ENCODE measurements at places on chromosomes 5 and 9.

DNA sequence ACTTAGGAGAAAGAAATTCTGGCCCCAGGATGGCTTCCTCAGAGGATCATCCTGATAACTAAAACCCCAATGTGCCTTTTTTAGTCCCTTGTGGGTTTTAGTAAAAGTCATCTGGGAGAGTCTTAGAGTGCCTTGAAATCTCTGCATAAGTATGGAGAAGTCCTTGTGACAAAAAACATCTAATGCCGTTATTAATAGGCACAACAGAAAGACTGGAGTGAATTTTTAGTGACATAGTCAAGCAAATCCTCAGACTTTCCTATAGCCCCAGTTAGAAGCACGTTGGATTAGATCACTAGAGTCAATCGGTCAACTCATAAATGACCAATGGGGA, 108.2 kb upstream of the MPDZ start:
- DNase-seq, result no peak

DNA sequence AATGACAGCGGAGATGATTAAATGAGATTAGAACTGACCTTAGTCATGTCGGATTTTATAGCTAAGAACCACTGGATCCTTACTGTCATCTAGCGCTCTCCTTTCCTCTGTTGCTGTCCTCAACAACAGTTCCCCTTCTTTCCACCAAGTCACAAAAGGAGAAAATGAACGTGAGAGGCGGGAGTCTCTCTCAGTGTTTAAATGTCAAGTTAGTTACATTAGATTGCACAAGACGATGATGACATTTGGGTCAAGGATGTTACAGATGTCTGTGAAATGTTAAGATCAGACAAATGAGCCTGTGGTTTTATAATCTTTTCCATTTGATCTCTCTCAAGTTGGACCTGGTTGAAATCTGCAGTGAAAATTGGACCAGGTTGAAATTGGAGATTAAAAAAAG, 53.5 kb downstream of the FBXO38 start:
- DNase-seq, result no peak

DNA sequence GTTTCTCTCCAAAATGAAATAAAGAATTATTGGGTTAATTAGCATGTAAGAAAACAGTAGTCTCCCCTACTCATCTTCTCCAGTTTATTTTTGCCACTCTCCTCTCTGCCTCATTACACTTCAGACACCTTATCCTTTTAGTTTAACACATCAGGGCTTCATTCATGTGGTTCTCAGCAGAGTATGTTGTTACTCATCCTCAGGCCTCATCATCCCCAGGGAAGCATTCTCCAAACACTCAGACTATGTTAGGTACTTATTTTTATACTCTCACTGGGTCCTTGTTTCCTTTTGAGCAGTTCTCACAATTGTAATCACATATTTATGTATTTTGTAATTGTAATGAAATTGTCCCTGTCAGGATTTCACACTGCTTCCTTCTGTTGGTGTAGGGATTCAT, 470.5 kb downstream of the PDE4D start:
- DNase-seq, result no peak

DNA sequence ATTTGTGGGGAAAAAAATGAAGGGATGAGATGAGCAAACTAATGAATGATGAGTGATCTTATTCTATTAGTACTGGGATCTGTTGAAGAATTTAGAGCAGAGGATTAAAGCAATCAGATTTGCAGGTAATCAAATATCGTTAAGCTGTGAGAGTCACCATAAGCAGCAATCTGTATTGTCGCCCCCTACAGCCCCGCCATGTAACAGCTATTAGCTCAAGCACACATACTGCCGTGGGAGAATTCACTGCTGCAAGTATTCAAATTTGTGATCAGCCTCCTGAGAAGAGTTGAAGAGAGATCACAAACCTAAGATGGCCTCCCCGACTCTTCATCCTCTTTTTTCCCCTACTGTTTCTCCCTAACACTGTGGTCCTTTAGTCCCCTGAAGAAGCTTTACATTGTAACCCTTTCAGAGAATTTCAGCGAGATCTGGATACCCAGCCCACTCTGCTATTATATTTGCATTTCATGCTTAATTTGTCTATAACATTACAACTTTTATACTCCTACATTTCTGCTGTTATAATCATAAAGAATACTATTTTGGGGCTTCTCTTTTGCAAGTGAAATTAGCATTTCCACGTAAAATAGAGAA, 28.5 kb upstream of the PHF24 start:
- DNase-seq, result peak; percentile 16

GRCh38 chr5:89444088-89444487, 561.1 kb upstream of the MEF2C start:
- DNase-seq, result no peak

- DNase-seq, result no peak
Measured at GRCh38 chr5:135480511-135480910, 28.4 kb upstream of the TIFAB start.

- DNase-seq, result no peak
Measured at GRCh38 chr5:153222936-153223335, 267.5 kb upstream of the GRIA1 start.

DNA sequence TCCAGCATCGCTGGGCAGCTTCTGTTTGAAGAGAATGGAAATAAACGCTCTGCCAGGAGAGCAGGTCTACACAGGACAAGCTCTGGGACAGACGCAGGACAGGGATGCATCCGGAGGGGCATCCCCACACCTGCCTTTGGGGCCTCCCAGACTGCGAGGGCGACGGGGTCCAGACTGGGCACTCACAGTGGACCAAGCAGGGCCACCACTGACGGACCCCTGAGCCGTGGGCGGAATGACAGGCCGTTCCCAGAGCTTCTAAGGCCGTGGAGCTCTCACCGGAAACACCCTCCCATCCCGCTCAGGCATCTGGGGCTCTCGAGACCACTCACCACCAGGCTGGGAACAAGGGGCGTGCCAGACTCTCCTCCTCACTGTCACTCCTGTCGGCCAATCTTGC, 10.5 kb upstream of the TMEM250 start:
- DNase-seq, result no peak

- DNase-seq, result no peak
Measured at GRCh38 chr5:163373436-163374084, 63.8 kb upstream of the CCNG1 start.

- no peak for DNase-seq
Measured at GRCh38 chr5:143560378-143560777, 156.9 kb upstream of the NR3C1 start.

DNA sequence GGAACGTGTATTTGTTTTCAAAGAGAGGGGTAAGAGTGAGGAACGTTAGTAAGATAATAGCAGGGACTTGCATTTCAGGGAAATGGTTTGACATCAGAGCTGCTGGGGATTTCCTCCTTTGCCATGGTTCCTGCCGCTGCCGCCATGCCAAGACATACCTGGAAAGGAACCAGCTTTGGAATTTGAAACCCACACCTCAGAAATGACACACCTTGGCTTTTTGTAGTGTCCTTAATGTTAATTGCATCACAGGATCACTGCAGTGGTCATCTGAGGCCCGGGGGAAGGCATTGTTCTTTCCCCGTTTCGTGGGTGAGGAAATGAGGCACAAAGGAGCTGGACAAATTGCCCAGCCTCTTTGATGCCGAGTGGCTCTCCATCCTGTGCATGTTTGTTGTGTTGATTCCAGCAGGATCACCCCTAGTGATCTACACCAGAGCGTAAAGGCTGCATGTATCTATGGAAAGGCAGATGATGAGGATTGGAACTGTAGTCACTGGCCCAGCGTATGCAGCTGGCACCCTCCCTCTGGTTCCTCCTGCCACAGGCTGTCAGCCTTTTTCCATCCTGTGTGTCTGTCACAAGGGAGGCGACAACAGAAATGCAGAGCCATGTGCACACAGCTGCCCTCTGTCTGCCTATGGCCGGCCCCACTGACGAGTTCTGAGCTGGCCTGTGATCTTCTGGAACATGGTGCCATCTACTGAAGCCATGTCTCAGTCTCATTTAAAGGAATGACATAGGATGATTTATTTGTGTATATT, 37.8 kb downstream of the SLC46A2 start:
- DNase-seq, result peak; percentile 20

- no peak for DNase-seq
Measured at GRCh38 chr5:73296772-73297171, 123.8 kb downstream of the TMEM174 start.

DNA sequence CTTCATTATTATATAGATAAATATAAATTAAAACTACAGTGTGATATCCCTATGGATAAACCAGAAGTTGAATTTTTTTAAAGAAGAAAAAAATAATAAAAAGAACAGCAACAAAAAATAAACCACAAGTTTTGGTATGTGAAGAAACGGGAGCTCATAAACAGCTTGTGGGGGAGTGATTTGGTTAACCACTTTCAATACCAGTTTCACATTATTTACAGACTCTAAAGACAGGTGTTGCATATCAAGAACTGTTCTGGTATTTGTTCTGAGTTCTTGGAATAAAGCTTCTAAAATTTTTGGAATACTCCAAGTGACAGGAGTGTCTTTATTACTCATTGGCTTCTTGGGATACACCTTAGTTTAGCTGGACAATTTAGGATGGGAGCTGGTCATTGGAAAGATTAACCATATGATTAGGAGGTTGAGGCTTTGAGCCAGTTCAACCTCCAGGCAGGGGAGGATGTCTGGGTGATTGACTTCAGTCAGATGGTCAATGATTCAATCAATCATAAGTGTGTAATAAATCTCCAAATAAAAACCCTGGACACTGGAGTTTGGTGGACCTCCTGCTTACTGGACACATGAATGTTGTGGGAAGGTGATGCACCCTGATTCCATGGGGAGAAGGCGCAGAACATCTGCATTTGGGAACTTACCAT, 2223.1 kb upstream of the C9orf72 start:
- DNase-seq, result no peak

DNA sequence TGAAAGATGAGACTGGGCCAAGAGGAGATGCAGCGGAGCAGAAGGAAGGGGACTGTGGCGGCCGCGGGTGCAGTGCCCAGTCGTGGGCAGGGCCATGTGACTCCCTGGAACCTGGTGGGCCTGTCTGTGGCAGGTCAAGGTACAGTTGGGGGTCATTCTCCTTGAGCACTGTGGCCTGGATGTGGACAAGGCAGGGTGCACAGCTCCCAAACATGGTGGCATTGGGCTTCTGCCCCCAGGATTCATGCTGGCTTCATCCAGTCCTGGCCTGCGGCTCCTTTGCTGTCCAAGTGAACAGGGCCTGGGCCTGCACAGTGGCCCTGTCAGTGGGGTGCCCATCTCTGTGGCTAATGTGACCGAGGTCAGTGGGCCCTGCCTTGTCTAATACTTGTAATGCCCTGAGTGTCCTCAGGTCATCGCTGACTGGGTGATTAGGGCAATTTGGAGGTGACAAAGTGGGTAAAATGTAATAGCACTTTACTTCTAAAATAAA, 39.9 kb downstream of the CEP72 start:
- DNase-seq, result no peak

- DNase-seq, result no peak
Measured at GRCh38 chr5:148855249-148856008, 29.0 kb downstream of the ADRB2 start.

GRCh38 chr5:10578869-10579268, 15.0 kb downstream of the ANKRD33B start:
- no peak for DNase-seq

DNA sequence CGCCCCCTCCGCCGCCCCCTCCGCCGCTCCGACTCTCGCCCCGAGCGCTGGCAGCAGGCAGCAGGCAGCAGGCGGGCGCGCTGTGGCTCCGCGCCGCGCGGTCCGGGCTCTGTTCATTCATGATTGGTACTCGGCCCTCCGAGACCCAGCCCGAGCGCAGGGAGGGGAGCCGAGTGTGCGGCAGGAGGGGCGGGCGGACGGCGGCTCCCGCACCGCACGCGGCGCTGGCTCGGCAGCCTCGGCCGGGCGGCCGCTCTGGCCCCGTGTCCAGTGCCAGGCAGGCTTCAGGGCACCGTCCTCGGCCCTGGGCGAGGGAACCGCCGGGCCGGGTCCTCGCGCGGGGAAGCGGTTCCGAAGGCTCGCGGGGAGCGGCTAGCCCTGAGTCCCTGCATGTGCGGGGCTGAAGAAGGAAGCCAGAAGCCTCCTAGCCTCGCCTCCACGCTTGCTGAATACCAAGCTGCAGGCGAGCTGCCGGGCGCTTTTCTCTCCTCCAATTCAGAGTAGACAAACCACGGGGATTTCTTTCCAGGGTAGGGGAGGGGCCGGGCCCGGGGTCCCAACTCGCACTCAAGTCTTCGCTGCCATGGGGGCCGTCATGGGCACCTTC, at the start of gene KCNIP1:
Gene KCNIP1 (plus strand): TSS at position 31 of the 607 bp plus-strand sequence.
- DNase-seq, result peak; percentile 21

DNA sequence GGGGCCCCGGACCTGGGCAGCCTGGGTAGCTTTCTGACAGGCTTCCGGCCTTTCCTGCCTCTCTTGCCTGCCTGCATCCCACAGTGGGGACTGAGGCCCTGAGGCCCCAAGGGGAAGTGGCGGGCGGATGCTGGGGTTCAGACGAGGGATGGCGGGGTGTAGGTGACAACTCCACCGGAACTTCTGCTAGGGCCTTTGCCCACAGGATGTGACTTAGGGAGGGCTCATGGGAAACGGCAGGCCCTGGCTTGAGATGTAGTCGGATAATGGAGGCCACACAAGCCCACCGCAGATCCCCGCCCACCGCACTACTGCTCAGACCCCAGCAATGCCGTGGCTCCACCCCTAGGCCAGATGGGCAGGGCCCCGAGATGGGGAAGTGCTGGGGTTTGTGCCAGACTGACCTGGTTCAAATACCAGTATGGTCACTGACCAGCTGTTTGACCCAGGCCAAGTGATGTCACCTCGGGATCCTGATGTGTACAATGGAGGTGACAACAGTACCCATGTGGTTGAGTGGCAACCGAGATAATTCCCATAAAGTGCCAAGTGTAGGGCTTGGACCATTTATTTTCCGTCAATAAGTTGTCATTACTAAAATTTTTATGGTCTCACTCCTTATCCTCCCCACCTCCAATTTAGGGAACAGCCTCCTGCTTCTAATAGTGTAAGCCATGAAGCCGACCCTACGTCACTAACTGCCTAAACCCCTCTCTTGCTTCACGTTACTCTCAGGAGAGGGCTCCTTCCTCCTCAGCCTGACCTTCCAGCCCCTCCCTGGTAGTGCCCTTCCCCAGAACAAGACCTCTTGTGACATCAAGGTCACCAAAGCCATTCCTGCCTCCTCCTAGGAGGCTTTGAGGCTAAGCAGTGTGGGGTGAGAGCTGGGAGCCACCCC, 2.5 kb upstream of the CDK9 start:
- DNase-seq, result no peak

GRCh38 chr9:68720656-68721313, 15.7 kb downstream of the PIP5K1B start:
- no peak for DNase-seq

GRCh38 chr5:78503958-78504653, 143.7 kb downstream of the SCAMP1 start:
- no peak for DNase-seq

DNA sequence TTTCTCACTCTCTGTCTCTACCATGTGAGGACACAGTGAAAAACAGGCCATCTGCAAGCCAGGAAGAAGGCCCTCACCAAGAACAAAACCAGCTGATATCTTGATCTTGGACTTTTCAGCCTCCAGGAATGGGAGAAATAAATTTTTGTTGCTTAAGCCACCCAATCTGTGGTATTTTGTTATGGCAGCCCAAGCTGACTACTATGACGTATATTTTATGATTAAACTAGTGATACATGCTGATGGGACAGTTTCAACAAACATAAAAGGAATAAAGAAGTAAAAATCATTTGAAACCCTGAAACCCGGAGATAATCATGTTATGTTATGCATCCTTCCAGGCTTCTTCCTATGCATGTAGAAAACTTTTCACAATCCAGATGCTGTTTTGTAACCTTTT, 71.5 kb upstream of the ERBIN start:
- DNase-seq, result no peak

- DNase-seq, result no peak
Measured at GRCh38 chr9:20844916-20845315, 160.9 kb downstream of the FOCAD start.

- DNase-seq, result no peak
Measured at GRCh38 chr5:97839341-97840086, 656.5 kb upstream of the RIOK2 start.
